Activated B cell treated with CpG ODN at 0.5 μM for 24 hours (primary cell): ENCODE measurements at places on chromosomes 3 and 15.
A peak's percentile ranks its signal among the peaks of the same experiment; 100 is the strongest.

GRCh38 chr15:89201465-89202005, 19.8 kb downstream of the RLBP1 start:
- DNase-seq = no peak

DNA sequence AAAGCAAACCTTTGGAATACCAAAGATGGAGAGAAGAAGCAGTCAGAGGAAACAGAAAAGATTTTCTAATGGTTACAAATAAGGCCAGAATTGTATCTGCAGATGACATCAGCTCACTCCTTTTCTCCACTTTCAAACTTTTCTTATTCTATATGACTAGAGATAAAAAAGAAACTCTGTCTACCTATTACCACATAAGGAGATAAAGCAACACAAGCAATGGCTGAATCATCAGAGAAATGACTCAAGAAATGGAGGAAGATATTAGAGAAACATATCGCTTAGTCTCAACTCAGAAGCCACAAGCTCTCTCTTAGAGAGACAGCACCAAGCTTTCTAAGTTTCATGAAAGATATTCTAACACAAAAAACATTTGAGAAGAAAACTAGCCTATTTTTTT, 784.0 kb downstream of the ZPLD1 start:
- no peak for DNase-seq

GRCh38 chr3:10223676-10224639, 24.3 kb upstream of the TATDN2 start:
- peak; percentile 34 for DNase-seq

GRCh38 chr3:8490079-8490552, 11.5 kb upstream of the LMCD1 start:
- no peak for DNase-seq

DNA sequence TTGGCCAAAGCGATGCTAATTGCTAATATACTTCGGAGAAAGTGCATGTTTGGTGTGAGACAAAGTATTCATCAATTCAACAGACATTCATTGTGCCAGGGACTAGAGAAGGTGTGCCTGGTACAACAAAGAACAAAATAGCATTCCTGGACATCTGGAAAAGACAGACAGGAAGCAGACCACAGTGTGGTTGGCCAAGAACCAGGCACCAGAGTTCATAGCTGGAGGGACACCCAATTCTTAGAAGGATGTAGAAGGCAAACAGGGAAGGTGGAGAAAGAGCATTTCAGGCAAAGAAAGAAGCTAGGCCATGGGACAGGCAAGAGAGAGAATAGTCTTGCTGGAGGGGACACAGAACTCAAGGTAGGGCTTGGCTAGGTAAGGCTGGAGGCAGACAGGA, 105.8 kb upstream of the ETV5 start:
- no peak for DNase-seq

DNA sequence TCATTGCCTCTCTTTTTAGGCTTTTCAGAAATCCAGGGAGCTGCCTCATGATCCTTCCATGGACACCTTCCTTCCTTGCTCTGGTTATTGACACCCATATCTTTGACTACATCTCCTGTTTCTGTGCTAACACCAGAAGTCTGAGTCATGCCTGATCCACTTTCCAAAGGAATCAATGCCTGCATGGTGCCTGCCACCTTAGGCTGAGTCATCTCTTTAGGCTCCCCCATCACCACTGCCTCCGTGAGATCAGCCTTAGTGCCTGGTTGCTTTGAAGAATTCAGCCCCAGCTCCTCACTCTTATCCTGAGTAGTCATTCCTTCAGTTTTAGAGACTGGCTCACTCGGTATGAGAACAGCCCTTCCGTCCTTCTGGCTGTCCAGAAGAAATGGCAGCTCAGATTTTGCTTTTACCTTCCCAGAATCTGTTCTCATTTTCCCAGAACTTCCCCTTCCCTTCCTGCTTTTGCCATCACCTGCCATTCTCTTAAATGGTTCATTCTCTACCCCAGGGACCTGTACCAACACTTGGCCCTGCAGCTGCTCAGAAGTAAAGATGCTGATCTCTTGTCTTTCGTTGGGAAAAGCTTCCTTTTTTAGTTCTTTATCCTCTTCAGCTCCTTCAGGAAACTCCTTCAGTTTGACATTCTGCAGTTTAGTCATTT, 105.3 kb downstream of the MAP4 start:
- no peak for DNase-seq

GRCh38 chr3:193130576-193130975, 110.4 kb upstream of the PLAAT1 start:
- DNase-seq = no peak

DNA sequence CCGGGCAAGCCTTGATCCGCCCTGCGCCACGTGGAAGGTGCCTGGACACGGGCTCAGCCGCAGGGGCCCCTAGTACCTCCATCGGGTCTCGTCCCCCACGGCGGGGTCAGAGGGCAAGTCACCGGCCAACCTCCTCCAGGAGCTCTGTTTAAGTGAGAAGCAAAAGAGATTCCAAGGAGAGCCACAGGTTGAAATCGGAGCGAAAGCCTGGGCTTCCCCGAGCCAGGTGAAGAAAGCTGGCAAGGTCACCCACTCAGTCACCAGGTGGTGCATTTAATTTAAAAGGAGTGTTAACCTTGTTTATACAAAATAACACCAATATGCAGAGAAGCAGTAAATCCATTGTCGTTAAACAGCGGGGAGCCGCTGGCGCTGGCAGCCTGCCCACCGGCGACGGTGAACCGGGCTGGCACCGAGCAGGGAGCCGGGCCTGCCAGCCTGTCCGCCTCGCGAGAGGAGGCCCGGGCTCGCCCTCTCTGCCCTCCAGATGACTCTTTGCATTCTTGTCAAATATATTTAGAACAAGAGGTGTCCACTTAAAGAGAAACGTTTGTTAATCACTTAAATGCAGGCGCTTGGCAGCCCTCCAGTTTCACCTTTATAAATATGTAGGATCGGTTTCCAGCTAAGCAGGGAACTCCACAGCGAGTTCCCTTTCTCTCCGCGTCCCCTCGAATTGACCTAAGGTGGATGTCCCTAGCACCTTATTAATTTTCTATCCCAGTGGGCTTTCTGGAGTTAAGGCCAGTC, 277.3 kb upstream of the NR2F2 start:
- no peak for DNase-seq

DNA sequence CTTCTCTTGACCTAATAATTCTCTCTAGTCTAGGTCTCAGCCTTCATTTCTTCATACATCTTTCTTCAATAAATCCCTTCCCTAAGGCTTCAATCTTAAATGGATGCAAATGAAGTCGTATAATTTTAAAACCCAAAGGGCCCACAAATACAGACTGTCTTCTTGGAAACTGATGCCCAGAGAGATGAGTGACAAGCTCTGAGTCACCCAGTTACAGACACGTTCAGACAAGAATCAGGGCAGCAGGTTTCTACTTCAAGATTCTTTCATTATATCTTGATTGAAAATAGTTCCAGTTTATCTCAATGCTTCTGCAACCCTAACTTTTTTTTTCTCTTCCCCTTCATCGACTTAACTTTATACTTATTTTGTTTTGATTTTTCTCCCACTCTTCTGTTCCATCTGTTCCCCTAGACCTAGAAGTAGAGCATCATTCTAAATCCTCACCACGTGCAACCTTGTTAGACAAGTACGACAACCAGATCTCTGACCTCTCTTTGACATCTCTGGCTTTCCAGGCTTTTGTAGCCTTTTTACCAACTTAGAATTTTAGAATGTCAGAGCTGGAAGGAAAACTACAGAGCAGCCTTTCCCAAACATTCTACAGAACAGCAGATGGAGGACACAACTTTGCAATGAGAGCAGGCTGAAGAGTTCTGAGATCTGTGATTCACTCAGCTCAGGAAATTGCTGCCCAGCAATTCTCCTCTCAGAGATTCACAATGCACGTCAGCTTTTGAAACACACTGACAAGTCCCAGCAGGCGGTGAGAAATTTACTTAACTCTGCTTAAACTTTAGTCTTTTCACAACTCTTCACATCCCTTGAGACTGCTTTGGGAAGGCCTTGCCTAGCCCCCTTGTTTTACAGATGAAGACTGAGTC, 25.3 kb downstream of the NCEH1 start:
- DNase-seq = no peak

DNA sequence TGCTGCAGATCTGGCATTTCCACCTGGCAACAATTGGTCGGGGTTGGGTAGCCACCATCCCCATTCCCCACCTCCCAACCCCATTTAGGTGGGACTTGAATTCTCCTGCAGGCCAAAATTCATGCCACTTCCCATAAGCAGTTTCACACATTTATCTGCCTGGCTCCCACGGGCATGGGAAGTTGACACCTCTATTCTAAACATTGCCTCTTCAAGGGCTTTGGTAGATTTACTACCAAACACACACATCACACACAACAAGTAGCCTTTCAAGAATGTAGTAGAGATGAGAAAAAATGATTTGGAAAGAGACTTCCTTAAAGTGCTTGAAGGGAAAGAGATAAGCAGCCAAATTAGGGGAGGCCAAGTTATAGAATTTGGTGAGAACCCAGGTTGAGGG, 30.9 kb downstream of the ZBTB38 start:
- no peak for DNase-seq

- DNase-seq = no peak
Observed at GRCh38 chr15:101469520-101470288, 19.8 kb downstream of the PCSK6 start.

GRCh38 chr3:126556637-126557414, 1.9 kb downstream of the C3orf22 start:
- no peak for DNase-seq

DNA sequence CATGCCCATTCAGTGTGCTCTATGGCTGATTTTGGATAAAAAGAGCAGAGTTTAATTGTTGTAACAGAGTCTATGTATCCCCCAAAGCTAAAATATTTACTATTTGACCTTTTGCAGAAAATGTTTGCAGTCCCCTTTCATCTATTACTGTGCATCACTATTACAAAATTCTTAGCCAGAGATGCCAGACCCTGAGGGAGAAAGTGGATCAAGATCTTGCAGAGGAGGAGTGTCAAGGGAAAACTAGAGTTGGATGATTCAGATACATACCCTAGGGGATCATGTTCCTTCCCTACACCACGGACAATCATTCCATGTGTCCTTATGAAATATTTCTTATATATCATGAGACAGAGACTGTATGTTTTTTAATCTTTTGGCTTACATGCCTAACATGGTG, 68.6 kb upstream of the TPRG1 start:
- DNase-seq = no peak

GRCh38 chr3:184015381-184016019, 2.2 kb downstream of the ABCC5 start:
- DNase-seq = no peak

GRCh38 chr3:62625268-62625667, 249.9 kb downstream of the CADPS start:
- DNase-seq = no peak

DNA sequence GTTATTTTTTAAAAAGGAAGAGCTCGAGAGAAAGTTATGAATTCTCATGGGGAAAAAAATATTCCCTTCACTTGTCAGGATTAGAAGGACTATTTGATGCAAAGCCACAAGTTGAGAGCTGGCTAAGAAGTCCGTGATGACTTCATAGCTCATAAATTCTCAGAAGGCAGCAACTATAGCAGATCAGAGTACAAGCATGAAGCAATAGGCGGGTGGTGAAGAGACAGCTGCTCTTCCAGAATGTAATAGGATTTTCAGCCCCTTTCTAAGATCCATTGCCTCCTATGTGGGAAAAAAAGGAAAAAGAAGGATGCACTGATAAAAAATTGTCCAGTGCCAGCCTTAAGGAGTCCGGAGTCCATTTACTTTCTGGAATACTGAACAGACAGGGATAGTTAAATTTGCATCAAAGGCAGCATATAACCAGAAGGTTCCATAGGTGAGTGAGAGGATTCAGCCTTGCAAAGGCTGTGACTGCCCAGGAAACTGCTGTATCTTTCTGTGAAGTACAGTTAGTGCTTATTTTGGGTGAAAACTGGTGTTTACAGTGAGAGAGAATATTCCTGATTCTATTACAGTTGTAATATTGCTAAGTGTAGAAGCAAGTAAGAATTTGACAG, 929.5 kb upstream of the ALCAM start:
- no peak for DNase-seq

DNA sequence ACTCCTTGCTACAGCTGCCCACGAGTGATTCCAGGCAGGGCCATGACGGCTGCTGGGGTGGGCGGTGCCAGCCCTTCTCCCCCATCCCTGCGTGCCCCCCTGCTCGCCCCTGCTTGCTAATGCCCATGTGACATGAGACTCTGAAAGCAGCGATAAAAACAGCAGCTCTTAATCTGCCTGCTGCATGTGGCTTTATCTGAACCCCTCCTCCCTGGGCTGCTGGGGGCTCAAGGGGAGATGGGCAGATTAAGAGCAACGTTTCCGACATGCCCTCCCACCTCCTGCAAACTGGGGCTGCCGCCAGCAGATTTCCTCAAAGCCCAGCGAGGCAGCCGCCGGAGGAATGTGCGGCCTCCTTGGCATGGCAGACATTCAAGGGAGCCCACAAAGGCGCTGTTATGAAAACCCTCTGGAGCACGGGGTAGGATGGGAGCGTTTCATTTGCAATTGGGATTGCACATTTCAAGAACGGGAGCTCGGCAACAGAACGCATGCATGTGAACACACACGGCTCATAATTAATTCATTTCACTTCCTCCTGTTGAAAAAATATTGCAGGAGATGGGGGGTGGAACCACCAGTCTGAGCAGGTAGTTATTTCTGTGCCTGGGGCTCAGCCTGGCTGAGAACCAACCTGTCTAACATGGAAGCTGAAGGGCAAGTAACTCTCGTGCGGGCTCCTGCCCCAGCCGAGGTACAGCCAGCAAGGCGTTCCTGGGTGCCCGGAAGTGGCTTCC, 504.2 kb upstream of the PROK2 start:
- DNase-seq = no peak

GRCh38 chr3:172707030-172707429, 3.8 kb downstream of the NCEH1 start:
- no peak for DNase-seq

DNA sequence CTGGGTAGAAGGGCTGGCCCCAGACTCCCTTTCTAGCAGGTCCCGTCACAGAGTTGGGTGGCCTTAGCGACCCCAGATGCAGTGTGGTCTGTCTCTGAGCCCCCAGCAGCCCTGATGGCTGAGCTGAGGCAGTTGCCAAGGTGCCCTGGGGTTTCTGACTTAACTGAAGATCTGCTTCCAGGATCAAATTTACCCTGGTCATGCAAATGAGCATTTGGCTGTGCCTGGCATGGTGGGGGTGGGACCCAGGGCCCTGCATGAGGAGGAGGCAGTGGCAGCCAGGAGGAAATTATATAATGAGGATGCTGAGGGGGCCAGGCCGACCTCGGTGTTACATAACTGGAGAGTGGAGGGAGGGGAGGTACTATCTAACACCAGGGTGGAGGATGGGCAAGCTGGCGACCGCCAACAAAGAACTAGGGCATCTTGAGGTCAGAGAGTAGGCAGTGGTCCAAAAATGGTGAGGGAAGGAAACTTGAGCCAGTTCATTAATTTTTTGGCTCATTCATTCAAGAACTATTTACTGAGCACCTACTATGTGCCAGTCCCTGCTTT, 16.4 kb downstream of the PLEKHO2 start:
- DNase-seq = no peak

DNA sequence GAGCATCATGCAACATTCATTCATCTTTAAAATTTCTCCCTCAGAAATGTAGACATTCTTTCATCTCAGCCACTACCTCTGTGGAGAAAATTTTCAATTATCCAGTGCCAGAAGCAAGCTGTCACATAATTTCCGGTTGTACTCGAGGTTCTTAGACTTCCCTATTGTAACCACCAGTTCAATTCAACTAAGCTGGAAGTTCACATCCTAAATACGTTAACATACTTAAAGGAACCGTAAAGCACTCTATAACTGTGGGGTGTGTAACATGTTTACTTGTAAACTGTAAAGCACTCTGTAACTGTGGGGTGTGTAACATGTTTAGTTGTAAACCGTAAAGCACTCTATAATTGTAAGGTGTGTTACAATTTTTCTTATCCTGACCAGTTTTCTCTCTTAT, 150.3 kb downstream of the PLCL2 start:
- DNase-seq = no peak

GRCh38 chr15:82942691-82943090, 9.8 kb downstream of the HOMER2 start:
- DNase-seq = no peak
